ENCODE measurements at places on chromosomes 3 and 15.

- no peak for DNase-seq
Measured at GRCh38 chr3:72679540-72680198, 168.6 kb downstream of the SHQ1 start.

- peak; percentile 67 for DNase-seq
Measured at GRCh38 chr15:29097168-29097567, 172.5 kb downstream of the NSMCE3 start.

- DNase-seq: peak; percentile 92
Measured at GRCh38 chr3:53134631-53135232, 4.5 kb upstream of the RFT1 start.

GRCh38 chr3:10366651-10367101, 45.8 kb upstream of the SEC13 start:
- peak; percentile 78 for DNase-seq

- DNase-seq: no peak
Measured at GRCh38 chr3:178517665-178518334, 18.4 kb upstream of the KCNMB2 start.

DNA sequence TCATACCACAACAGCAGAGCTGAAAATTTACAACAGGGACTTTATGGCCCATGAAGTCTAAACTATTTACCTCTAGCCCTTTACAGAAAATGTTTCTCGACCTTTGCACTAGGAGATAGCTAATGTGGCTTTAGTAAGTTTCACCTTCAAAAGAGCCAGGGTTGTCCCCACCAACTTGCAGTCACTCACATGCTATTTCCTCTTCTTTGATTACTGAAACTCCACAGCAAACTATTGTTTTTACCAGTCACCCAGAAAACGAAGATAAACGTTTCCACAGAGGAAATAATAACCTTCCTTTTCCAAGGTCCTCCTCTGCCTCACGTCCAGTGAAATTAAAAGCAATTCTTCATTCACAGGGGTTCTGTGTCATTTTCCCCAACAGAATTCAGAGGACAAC, 48.2 kb downstream of the WWTR1 start:
- DNase-seq: no peak

DNA sequence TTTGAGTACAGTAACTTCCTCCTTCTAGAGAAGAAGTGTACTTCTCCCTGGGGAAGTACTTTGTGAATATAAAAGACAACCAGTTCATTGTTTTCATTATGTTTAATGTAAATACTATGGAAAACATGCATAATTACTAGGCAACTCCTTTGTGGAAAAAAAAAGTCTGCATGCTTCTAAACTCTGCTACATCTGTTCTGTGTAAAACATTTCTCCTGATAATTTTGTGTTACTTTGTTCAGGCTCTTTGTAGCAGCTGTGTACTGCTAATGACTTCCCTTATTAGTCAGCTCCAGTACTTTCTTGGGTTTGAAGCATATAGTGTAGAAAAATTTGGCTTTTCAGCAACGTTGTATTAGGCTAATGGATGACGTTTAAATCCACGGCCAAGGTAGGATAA, 111.6 kb downstream of the FEZF2 start:
- no peak for DNase-seq

- no peak for DNase-seq
Measured at GRCh38 chr15:58297639-58298038, 134.2 kb upstream of the LIPC start.

DNA sequence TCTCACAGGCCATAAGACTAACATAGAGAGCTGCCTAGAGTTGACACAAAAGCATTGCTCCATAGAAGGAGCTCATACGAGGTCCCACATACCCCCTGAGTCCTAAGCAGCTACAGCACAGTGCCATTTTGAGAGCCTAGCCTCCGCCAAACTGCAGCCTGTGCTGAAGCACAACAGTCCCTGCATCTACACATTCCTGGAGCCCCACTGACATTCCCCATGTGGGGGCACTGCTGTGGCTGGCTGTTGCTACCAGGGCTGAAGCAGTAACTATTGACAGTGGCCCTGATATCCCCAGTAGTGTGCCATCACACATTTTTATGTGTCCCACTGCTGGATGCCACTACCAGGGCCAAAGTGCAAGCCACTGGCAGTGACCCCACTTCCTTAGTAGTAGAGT, 80.3 kb downstream of the CERS3 start:
- no peak for DNase-seq

DNA sequence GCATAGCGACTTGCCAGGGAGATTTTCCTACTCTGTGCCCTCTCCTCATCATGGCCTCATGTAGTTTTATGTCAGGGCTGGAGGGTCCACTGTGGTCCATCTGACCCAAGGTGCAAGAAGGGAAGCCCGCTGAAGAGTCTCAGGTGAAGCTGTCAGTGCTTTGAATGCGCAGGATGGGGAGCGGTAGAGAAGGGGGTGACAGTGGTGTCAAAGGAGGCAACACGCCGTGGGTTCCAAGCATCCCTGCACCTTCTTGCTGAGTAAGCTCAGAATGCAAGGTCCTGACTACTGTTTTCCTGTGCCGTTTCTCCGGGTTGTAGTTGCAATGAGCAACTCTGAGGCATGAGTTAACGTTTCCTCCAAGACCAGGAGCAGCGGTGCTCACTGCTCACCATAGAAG, 44.9 kb upstream of the RAB6B start:
- DNase-seq: no peak

- DNase-seq: peak; percentile 13
Measured at GRCh38 chr3:49454898-49455681, 15.0 kb upstream of the DAG1 start.

- DNase-seq: peak; percentile 93
Measured at GRCh38 chr15:78177447-78177873, 28.3 kb downstream of the IDH3A start.

- DNase-seq: no peak
Measured at GRCh38 chr3:196287090-196287439, 461 bp downstream of the PCYT1A start.

DNA sequence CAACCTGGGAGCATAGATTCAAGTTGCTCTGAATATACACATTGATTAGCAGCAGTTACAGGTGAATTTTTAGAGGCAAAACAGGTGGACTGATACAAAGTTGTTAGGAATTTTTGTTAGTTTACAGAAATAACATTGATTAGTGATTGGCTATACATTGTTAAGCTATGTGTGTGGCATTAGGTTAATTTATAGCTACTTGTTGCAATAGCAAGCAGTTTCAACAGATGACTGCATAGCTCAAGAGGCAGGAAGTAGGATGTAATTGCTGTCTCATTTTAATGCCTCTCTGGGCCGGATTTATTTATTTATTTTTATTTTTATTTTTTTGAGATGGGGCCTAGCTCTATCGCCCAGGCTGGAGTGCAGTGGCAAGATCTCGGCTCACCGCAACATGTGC, 99.7 kb downstream of the TCF12 start:
- no peak for DNase-seq
